ENCODE measurements at places on chromosomes 2 and 18.

DNA sequence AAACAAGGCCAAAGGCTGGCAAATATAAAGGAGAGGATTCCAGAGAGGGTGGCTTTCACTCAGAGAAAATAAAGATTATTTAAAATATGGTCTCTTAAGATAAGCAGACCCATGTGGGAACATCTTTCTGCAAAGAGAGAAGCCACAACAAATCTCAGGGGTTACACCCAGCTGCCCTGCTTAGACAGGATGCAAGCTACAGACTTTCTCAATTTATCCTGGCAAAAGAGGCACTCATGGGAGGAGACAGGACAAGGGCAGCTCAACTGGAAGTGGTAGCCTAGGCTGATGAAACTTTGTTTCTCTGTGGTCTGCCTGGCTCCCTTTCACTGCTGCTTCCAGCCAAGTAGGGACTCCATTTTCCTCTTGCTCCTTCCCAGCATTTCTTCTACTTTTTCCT lies 25.9 kb upstream of the SULT1C4 start:
- no peak for DNase-seq

DNA sequence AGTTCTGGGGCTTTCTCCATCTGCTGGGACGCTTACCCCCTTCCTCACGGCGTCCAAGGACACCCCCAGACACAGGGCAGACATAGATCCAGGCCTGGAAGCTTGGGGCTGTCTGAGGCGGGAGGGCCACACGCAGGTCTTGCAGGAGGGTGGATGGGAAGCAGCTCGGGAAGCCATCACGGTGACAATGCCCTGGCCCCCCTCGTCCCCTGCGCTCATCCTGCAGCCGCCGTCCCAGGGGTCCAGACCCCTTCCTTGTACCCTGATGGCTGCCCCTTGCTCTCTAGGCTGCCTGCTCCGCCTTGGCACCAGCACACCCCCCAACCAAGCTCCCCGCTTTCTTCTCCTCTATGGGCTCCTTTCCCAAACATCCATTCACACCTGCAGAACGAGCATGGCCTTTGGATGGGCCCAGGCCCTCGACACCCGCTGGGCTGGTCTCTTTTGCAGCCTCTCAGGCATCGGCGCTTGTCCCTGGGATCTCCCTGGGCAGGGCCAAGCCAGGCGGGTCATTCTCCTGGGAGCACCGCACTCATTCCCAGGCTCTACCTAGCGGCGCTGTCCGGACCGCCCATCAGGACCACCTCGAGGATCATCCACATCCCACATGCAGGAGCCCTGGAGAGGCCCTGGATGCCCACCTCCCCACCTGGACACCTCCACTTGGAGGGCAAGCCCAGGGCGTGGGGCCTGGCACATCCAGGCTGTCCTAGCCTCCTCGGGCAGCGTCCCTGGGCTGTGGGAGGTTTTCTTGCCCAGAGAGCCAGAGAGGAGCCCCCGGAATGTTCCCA lies 274.9 kb downstream of the NDUFA10 start:
- no peak for DNase-seq

DNA sequence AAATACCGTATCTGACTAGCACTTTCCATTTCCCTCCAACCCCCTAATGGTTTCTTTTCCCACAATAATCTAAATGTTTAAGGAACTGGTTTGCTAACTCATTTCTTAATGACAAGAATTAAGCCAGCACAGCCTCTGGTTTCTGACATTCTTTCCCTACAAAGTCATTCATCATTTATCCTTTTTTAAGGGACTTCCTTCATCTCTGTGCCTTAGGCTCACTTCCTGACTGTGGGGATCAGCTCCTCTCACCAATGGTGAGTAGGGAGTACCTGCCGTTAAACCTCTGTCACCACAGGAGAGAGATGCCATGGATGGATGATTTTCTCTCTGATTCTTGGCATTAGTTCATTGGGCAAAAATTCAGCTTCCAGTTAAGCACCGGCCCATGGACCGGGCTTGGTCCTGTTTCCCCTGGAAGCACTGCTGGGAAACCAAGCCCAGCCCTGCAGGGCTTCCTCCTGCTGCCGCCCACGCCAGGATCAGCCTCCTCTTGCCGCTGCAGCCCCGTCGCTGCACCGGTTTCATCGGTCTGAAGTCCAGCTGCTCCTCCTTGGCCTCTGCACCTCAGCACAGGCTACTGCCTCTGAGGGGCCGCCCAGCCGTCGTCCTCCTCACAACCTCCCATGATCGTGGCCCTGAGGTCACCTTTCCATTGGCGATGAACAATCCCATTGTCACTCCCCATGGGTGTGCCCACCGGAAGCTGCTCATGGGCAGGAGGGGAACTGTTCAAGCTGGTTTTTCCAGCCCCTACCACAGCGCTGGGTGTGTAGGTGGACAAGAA lies 64.0 kb upstream of the ZNF516 start:
- DNase-seq = no peak

DNA sequence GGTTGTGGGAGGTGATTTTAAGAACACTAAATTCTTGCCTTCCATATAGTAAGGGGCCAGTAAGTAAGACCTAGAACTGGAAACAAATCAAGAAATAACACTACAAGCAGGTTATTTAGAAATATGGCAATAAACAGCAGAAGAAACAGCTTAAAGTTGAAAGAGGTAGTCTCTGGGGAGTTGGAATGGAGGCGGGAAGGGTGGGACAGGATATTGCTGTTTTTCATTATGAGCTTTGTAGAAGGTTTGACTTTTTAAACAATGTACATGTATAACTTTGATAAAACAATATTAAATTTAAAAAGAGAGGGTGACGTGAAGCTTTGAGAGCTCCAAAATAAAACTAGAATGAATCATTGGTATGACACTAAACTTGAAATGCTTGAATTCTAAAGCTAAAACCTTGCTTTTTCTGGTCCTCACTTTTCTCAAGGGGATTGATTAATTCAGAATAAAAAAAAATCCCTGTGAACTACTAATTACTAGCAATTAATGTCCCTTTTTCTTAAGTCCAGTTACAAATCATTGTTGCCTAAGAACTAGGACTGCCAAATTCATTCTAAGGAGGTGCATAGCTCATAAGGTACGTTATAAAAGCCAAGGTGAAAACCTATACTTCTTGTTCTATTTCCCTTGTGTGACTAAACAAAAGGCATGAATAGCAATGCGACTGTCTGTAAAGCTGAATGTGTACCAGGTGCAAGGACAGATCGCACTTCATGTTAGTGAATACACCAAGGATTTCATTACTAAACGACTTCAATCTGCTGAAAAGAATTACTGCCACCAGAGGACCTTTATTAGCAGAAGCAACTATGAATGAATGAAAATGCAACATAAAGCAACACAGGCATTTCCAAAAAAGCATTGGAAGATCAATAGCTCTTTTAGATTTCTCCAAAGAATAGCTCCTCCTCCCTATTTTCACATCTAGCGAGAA lies 177.5 kb downstream of the RBM43 start:
- no peak for DNase-seq

GRCh38 chr2:101698844-101699754 lies 1.6 kb downstream of the MAP4K4 start:
- DNase-seq = no peak

DNA sequence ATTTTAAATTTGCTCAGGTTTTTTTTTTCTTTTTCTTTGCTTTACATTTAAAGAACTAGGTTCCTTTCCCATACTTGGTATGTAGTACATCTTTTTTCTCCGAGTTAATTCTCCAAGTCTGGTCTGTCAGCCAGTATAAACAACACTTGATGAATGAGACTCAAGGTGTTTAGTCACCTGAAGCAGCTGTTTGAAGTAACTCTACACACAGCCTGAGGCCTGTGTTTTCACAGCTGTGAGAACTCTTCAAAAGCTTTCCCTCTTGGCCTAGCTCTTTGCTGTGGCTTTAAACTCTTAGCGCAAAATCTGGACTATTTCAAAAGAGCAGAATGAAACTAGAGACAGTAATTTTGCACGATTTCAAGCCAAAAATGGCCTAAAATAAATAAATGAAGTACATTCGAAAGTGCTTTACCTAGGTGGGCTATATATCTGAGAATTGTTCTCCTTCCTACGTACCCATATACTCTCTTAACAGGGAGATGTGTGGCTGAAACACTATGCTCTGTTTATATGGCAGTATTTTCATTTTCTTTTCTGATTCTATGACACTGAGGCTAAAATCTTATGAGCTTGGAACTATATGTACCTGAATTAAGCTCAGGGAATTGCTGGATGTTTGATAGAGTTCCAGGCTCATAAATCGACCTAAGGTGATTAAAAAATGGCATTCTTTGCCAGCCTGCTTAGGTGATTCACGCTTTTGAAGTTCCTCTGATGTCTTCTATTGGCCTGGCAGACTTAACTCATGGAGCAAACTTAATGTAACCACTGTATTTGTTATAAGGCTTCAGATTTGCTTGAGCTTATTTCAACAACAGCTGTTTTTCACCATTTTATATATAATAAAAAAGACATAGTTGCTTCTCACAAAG lies 1044.1 kb upstream of the ZEB2 start:
- DNase-seq = no peak

GRCh38 chr18:2312440-2312839 lies 258.9 kb downstream of the METTL4 start:
- no peak for DNase-seq

- DNase-seq = no peak
Measured at GRCh38 chr2:153479573-153479972, 1.0 kb upstream of the RPRM start.

- DNase-seq = no peak
Measured at GRCh38 chr2:174779361-174779928, 15.2 kb upstream of the CHRNA1 start.

GRCh38 chr2:175834477-175834876 lies 167.6 kb downstream of the LNPK start:
- no peak for DNase-seq

DNA sequence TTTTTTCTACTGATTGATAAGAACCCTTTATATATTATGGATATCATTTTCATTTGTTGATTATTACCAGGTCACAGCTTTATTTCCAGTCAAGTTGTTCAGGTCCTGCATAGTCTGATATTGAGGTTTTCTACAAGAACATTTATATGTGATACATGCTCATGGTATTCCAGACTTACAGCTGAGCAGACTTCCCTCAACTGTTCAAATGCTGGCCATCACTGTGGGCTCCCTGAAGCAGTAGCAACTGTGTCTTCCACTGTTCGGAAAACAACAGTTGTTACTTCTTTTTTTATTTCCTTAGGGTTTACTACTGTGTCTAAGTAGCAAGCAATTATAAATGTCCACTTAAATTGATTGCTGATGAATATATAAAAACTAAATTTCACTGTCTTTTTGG lies 79.5 kb downstream of the DGKD start:
- no peak for DNase-seq
